AG09309 (cell line): ENCODE measurements at places on chromosomes 6 and 20.

- DNase-seq = peak; percentile 82
These were observed 5.2 kb downstream of the FOXO3 start for GRCh38 chr6:108565893-108566292.

DNA sequence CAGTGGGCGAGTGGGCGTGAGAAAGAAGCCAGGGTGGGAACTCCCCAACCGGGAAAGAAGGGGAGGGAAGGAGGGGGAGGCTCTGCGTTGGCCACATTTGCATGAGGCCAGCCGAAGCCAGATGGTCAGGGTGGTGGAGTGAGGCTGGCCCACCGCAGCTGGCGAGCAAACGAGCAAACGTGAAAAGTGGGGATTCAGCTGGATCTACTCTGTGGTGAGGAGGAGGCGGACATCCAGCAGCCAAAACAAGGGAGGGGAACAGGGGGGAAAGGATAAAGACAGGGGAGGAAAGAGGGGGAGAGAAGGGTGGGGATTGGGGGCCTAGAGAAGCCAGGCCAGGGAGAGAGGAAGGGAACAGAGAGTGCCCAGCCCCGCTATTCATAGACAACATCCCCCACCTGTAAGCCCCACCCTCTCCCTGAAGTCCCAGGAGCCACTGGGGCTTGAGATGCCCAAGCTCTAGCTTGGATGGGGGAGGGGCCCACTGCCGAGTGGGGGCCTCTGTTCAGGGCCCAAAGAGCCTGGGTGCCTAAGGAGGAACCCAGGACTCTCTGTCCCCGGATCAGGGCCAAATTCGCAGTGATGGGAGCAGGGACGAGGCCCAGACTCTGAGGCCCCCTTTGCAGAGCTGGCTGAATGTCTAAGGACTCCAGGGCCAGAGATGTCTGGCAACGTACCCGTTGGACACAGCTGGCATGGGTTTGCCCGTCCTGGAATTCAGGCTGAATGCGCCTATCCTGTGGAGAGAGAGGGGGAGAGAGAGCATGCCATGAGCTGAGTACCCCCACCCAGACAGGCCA, 45.1 kb downstream of the CPNE5 start:
- no peak for DNase-seq

DNA sequence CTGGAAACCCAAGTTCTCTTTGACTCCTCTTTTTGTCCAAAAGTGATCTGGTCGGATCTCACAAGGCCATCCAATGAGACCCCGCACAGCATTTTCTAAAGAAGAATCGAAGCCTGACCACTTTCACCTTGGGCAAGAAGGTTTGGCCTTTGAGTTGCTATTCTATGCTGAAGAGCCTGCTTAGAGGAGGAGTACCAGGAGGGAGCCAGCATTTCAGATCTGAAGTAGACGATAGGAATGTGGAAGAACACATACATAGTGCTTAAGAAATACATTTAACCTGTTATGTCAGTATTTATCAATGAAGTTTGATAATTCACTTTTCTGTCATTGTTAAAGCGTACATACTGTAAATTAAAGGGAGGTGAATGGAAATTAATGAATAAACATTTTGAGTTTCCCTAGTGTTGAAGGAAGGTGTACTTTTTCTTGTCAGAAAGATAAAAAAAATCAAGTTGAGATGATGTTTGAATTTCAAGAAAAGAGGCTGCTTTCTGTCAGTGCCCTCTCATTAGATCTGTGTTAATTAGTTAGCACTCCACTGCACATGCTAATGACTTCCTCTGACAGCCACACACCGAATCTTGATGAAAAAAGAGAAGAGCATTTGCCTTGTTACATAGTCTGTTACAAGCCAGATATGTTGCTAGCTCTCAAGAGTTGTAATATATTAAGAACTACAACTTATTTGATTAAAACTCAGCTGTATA, 10.9 kb upstream of the TDRD6 start:
- DNase-seq = no peak

DNA sequence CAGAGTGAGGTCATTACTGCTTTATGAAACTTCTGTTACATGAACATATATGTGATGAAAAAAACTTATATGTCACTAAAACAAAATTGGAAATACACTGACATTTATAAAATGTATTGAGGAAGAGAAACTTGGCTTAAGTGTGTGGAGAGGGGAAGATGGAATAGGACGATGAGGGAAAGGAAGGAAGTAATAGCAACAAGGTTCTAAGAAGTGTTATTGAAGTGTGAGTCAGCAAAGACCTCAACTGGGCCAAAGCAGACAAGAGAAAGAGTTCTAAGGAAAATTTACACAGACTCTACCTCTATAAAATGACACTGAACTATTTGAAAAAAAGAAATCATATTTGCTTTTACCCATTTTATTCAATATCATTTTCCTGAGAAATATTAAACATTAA, 38.3 kb downstream of the SNX3 start:
- no peak for DNase-seq

- no peak for DNase-seq
These were observed 2.2 kb upstream of the GINM1 start for GRCh38 chr6:149563928-149564325.

DNA sequence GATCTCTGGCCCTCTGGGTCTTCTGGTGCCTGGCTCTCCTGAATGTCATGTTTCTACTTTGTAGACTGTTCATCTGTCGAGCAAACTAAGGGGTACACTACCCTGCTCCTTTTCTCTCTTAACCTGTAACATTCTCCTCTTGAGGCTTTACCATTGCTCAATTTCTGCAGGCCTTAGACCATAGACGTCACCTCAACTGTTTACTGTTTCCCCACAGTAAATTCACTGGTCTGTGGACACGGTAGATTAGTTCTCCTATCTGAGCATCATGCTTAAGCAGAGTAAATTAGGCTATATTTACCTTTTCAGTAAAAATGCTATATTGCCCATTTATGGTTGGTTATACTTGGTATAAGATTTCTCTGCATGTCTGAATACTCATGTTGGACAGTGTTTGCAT, 40.5 kb downstream of the MCM8 start:
- DNase-seq = no peak

DNA sequence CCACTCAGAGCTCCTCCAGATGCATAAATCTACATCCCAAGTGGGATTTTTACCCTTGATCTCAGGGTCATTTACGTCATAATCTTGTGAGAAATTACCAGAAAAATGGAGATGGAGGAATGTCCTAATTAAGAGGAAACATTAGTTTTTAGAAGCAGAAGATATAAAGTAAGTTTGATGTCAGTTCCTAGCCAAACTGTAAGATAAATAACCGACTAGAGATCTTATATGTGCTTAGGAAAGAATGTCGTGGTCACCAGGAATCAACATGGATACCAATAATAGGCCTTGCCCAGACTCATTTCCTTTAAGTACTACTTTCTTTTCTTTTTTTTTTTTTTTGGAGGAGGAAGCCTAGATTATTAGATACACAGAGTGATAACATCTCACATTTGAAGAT, 186.9 kb downstream of the UTRN start:
- DNase-seq = no peak

- no peak for DNase-seq
These were observed 201.4 kb downstream of the ALDH8A1 start for GRCh38 chr6:134748484-134748883.

GRCh38 chr6:64255000-64255399, 619.4 kb downstream of the PHF3 start:
- DNase-seq = no peak

DNA sequence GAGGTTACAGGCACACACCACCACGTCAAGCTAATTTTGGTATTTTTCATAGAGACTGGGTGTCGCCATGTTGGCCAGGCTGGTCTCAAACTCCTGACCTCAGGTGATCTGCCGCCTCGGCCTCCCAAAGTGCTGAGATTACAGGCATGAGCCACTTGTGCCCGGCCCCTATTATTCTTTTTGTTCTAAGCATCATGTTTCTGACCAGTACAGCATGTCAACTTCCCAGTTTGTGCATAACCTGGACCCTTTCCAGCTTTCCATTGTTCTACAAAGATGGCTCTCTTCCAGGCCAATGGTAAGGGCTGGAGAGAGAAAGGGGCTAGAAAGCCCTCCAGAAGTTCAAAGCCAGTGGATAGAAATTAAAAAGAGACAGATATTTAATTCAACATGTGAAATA, 91.3 kb upstream of the TNFAIP3 start:
- no peak for DNase-seq

- DNase-seq = no peak
These were observed 23.1 kb downstream of the UBE3D start for GRCh38 chr6:83042467-83043053.

DNA sequence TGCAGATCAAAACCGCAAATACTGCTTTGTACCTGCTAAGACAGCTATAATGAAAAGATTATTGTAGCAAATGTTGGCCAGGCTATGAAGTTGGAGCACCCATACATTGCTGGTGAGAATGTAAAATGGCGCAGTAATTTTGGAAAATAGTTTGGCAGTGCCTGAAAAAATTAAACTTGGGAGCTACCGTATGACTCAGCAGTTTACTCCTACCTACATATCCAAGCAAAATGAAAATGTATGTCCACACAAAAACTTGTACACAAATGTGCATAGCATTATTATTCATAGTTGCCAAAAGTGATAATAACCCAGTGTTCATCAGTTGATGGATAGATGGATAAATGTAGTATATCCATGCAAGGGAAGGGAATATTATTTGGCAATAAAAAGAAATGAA, 13.3 kb downstream of the DSTN start:
- no peak for DNase-seq

DNA sequence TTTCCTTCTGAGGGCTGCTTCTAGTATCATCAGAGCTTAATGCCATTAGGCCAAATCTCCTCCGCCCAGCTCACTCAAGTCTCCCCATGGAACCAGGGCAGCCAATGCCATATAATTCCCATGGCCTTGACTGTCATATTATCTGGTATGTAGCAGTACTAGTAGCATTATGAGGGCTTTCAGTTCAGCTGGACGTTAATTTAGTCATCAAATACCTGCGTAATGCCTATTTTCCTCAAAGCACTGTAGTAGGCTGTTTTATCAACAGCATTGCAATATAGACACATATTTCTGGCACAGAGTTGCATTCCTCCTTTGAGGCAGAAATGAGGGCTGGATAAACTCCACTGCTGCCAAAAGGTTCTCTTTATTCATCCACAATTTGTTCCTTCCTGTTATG, 1.7 kb downstream of the KCTD20 start:
- DNase-seq = peak; percentile 49

GRCh38 chr6:164898412-164898811, 411.0 kb downstream of the C6orf118 start:
- DNase-seq = no peak

DNA sequence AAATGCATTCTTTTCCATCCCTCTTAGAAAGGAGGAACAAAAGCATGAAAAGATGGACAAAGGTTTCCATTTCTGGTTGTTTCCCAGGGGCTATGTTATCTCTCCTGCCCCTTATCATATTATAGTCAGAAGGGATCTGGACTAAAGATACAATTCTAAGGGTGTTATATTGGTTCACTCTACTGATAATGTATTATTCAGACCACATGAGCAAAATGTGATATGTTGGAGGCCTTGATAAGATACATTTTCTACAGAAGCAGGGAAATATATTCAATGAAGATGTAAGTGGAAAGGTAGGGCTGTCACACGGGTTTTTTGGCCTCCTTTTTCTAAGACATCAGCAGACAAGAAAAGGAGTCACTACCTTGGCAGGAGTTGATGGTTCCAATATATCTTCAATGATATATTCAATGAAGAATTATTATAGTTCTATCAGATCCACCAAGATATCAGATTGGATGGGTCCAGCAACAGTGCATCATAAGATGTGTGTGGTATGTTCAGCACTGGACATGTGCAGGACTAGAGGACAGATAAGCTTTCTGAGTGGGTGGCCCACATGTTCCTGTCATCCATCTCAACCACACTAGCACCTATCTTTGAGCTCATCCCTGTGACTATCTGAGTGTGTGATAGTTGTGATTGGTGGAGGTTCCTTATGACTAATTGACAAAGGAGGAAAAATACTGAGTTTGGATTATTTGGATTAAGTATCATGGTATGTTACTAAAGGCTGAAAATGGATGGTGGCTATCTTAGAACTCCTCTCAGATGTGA, 5.7 kb upstream of the ZKSCAN3 start:
- no peak for DNase-seq

GRCh38 chr6:89924231-89924630, 30.0 kb downstream of the GJA10 start:
- DNase-seq = no peak

DNA sequence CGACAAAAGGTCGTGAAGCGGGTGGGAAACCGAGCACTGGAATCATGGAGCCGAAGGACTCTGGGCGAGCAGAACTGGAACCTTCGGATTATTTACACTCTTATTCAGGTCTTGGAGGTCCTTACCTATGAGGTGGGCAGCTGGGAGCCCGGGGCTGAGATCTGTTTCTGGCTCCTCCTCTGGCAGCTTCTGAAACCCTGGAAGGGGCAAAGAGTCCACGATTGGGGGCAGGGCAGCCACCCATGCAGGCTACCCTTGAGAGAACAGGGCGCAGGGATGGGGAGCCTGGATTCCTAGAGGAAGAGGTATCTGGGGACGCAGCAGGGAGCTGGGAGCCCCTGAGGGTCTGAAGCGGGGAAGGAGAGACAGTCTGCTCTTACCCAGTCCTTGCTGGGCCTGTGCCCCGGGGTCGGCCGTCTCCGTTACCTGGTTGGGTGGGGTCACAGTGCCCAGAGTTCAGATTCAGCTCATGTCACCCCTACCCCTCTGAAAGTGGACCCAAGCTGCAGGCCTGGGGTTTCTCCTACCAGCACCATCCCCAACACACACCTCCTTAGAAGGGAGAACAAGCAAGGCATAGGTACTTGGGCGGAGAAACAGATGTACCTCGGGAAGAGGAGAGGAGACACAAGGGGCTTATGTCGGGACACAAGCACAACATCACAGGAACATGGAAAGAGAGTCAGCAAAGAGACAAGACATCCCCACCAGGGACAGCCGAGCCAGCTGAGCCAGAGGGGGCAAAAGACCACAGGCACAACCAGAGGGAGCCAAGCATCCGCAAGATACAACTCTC, 592 bp downstream of the LTB start:
- no peak for DNase-seq

- DNase-seq = no peak
These were observed 35.6 kb upstream of the ZBP1 start for GRCh38 chr20:57655809-57656155.

DNA sequence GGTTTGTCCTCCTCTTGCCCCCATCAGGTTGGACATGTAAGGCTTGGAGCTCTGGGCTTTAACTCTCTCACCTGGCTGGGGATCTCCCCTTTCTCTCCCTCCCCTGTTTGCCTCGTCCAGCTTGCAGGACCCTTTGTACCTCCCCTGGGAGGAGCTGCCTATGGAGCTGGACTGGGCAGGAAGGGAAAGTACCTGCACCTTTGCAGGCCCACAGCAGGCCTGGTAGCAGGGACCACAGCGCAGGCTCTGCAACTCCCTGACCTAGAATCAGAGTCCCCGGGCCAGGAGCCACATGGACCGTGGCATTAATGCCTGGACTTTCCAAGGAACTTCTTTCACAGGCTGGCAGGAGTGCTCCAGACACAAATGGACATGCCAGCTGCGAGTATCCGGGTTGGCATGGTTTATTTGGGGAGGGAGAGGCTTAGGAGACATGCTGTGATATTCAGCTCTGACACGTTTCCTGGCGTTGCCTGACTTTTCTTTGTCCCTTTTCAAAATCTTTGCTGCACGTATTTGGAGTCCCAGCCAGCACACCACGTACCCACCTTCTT, 268.5 kb upstream of the EXOC2 start:
- no peak for DNase-seq
